ENCODE measurements at places on chromosomes 5 and 9.

DNA sequence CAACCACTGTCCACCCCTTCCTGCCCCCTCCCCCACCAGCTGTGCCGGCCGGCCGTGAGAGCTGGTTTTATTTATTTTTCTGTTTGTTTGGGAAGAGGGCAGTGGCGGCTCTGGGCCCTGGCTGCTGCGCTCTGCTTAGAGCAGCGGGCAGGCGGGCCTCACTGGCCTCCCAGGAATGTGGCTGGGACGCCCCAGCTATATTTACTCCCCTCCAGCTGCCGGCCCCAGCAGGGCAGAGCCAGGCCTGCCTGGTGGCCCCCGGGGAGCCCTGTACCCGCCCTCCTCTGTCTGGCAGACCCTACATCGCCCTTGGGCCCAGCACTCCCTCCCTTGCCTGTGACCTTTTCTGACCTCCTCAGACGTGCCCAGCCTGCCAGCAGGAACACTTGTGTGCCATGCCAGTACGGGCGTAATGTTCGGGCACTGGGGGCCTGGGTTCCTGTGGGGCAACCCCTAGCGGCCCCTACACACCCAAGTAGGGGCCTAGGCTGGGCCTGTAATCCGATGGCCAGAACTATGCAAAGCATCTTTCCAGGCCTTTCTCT lies 7.7 kb downstream of the CXXC5 start:
- DNase-seq: no peak

DNA sequence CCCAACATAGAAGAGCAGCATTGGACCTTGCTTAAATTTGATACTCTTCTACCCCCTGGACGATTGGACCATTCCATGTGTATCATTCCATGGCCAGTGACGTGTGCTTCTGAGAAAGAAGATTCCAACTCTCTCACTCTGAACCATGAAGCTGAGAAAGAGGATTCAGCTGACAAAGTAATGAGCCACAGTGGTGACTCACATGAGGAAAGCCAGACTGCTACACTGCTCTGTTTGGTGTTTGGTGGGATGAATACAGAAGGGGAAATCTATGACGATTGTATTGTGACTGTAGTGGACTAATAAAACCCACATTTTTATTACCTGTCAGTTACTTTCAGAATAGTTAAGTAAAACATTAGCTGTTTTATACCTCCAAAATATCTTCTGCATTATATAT lies 7.5 kb downstream of the HSPA5 start:
- DNase-seq: peak; percentile 99

GRCh38 chr9:136157477-136158265 lies 39.0 kb upstream of the TMEM250 start:
- DNase-seq: no peak

DNA sequence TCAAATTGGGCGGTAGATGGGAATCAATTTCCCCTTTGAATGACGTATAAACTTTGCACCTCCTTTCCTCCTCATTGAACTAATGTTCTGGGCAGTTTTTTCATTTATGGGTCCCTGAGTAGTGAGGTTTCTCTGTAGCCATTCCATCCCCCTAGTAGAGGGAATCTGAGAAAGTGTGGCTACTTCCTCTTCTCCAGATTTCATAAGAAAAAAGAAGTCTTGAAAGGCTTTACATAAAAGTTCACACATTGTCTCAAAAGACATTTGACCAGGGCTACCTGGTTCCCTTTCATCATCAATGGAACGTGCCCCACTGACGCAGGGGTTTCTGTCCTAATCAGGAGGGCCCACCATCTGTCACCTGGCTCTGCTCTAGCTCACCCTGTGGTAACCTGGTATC lies 57.3 kb downstream of the CTSL start:
- DNase-seq: no peak

Measured in kidney glomerular epithelial cell (primary cell).